Gastroesophageal sphincter (tissue), 4 donors: ENCODE measurements at places on chromosomes 6 and 20. TPM values are rescaled to one million over a fixed set of nuclear protein-coding genes. Genes with fewer than 3 reads are reported as not detected.

EDN3 gene
- 0.40 TPM for total RNA-seq

F13A1 gene
- 303 TPM for total RNA-seq

CDH4 gene
- total RNA-seq = under 0.01 TPM

CCN5 gene
- total RNA-seq = 359 TPM

REM1 gene
- 7.1 TPM for total RNA-seq

ALDH5A1 gene
- 3.1 TPM for total RNA-seq

VARS1 gene
- total RNA-seq = 25.4 TPM

RSPO3 gene
- 117 TPM for total RNA-seq

MUC21 gene
- 1.4 TPM for total RNA-seq

BTBD9 gene
- 15.6 TPM for total RNA-seq

GRM4 gene
- not detected for total RNA-seq

UBD gene
- total RNA-seq = 0.40 TPM

DSP gene
- 41.7 TPM for total RNA-seq

ARMC12 gene
- 0.54 TPM for total RNA-seq

TRIM15 gene
- total RNA-seq = not detected

AVP gene
- total RNA-seq = not detected

CD109 gene
- 26.0 TPM for total RNA-seq

ZFAND3 gene
- 73.6 TPM for total RNA-seq

OGFR gene
- 58.7 TPM for total RNA-seq

ERVFRD-1 gene
- not detected for total RNA-seq
